Amygdala (tissue), 56 donors: ENCODE measurements at places on chromosomes 16 and 17.

- no peak for DNase-seq
Observed at GRCh38 chr17:61457226-61457983, 5.2 kb downstream of the TBX4 start.

- DNase-seq = no peak
Observed at GRCh38 chr16:4369007-4369733, 2.5 kb upstream of the VASN start.

- no peak for DNase-seq
Observed at GRCh38 chr16:67953641-67954375, 9.9 kb upstream of the LCAT start.

- DNase-seq = no peak
Observed at GRCh38 chr17:37384560-37385149, 8.9 kb downstream of the C17orf78 start.

DNA sequence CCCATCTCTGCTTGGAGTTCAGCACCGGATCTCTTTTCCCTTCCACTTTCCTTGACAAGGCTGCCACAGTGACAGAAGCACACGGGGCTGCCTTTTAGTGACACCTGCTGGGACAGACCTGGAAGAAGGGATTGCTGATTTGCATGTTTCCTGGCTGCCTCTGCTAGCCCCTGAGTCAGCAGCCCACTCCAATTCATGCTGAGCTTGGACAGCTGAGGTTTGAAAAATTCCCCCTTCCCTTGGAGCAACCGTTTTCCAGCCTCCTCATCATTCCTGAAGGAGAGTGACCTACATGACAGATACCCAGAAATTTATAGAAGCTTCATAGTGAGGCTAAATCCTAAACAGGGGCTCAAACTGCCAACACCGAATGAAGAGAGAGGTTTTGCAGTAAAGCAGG lies 18.8 kb upstream of the RBL2 start:
- no peak for DNase-seq

DNA sequence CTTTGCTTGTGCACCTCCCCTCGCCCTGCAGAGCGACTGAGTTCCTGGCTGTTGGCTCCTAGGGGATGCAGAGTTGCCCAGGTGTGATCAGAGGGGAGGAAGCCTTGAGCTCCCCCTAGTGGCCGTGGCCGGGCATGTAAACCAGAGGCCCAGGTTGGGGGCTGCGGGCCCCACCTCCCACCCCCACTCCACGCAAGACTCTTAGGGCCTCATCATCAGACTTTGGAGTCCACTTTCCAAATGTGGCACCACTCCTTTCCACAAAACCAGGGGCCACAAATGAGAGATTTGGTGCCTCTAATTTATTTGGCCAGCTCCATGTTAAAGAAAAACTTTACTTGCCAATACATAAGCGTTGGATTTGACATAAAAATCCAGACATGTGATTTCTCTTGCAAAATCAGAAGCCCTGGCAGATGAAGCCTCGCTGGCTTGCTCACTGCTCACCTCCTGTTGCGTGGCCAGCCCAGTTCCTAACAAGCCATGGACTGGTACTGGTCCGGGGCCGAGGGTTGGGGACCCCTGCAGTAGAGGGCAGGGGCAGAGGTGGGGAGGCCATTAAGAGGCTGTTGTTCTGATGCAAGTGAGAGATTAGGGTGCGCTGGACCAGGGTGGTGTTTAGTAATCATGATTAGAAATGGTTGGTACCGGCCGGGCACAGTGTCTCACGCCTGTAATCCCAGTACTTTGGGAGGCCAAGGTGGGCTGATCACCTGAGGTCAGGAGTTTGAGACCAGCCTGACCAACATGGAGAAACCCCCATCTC lies 28.7 kb upstream of the GAS7 start:
- DNase-seq = peak; percentile 9
